ENCODE measurements at places on chromosomes 6 and 20.
A peak's percentile ranks its signal among the peaks of the same experiment; 100 is the strongest.

DNA sequence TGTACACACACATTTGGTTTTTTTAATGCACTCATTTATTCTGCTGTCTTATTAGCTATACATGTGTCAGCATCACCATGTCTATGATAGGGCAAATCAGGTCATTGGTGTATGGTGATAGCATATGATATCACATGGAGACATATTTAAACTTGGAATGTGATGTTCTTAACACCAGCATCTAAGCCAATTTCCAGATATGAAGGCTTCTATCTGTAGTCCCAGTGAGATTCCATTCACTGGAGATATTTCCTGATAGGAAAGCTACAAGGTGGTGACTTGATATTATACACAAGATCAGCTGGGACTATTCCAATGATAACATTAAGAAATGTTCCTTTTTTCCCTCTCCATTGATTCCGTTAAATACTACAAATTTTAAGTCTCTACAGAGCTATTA, 89.3 kb downstream of the TASP1 start:
- DNase-seq = no peak

DNA sequence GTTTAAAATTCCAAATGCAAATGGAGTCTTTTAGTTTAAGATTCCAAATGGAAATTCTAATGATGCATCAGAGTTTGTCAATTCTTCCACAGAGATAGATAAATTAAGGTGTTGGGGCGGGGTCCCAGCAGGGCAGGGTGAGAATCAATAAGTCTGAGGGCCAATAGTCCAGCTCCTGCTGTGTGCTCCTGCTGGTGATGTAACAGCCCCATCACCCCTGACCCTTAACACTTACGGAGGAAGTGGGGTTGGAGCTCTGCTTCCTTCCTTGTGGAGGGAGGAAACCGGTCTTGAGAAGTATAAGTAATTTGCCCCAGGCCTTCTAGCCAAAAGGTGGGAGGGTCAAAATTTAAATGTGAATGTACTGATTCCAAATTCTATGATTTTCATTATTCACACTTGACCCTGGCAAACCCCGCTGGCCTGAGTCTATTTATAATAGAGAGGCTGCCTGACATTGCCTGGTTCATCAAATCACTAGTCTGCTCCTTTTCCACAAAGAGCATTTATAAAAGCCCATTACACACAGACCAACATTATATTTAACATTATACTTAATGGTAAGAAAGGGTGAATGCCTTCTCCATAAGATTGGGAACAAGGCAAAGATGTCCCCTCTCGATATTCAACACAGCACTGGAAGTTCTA, 17.2 kb downstream of the ZBTB2 start:
- DNase-seq = no peak

- DNase-seq = no peak
Measured at GRCh38 chr6:140915551-140915950, 1217.2 kb upstream of the GJE1 start.

- no peak for DNase-seq
Measured at GRCh38 chr6:105745464-105746129, 340.5 kb upstream of the PRDM1 start.

DNA sequence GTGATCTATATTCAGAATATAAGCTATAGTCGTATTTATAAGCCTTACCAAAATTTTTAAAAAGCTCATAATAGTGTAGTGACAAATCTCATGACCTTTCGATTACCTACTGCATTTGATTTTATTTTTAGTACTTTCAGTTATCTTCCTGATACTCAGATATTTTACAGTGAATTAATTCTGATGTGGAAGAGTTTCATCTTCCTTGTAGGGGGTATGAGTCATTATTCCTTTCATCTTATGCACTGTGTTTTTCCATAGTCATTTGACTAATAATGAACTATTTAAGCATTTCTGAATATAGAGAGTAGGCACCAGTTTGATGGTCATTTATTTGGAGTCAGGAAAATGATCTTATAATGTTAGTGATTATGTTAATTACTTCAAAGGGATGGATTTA, 36.4 kb downstream of the HDGFL1 start:
- DNase-seq = no peak

GRCh38 chr6:2414885-2415547, 169.6 kb upstream of the GMDS start:
- DNase-seq = no peak

DNA sequence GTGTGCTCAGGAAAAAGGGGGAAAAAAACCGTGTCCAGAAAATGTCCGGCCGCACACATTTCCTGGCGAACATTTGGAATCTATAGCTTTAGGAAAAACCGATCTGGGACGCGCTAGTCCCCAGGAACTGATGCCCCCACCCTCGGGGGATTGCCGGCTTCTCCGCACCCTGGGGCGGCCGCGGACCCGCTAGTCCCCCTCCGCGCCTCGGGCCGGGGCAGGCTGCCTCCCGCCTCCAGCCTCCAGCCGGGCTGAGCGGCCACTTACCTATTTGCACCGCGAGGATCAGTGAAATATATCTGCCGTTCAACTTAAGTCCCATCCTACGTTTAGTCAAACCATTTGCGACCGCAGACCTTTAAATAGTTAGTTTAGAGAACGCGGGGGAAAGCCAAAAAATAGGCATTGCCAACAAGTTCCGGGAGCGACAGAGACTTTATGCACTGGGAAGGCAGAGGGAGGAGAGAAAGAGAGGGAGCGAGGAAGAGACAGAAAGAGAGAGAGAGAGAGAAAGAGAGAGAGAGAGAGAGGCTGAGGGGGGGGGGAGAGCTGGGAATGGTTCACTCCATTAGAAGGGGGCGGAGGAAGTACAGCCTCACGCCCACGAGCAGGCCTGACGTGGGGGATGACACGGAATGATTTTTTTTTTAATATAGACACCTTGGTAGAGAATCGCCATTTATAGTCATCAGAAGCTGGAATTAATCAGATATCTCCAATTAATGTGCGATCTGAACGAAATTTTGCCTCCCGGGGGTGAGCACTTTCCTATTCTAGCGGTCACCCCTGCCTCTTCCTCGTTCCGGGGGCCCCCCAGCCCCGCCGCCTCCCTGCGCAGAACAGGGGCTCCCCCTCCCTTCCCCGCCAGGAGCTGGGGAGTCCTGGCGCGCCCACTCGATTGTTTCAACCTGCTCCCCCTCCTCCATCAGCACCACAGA, at the start of gene NRN1:
NRN1 (minus strand) TSS at position 498 of the 938 bp plus-strand sequence; CDS start at position 322, 176 bp downstream.
- peak; percentile 45 for DNase-seq

- DNase-seq = peak; percentile 92
Measured at GRCh38 chr6:18405477-18406293, 18.5 kb downstream of the RNF144B start.

DNA sequence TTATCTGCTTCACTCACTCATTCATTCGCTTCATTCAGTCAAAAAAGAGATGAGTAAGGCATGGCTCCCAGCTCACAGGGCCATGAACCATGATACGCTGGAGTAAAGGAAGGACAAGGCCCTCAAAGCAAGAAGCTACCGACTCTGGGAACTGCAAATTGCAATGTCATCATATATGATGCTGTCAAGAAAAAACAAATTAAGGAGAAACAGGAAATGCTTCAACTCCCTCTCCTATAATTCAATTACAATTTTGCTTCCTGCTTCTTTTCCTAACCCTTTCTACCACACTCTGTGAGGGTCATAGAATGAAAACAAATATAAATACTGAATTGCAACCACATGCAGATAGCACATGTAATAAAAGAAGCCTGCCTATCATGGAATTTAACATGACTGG, 725.7 kb upstream of the FLRT3 start:
- DNase-seq = no peak

- DNase-seq = peak; percentile 4
Measured at GRCh38 chr20:10857352-10858070, 183.7 kb upstream of the JAG1 start.

DNA sequence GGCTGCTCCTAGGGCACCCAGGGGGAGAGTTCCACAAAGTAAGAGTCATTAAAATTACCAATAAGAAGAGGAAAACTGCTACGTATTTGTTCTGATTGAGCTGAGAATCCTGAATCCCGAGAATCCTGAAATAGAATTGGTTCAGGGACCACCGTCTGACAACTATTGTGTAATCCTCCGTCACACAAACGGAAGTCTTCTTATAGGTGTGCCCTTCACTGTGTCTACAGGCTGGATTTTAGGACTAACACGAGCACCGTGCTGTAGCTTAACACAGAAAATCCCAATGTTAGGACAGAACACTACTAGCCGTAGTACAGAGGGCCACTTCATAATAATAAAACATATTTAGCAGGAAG, 50.6 kb upstream of the RNF182 start:
- DNase-seq = no peak

DNA sequence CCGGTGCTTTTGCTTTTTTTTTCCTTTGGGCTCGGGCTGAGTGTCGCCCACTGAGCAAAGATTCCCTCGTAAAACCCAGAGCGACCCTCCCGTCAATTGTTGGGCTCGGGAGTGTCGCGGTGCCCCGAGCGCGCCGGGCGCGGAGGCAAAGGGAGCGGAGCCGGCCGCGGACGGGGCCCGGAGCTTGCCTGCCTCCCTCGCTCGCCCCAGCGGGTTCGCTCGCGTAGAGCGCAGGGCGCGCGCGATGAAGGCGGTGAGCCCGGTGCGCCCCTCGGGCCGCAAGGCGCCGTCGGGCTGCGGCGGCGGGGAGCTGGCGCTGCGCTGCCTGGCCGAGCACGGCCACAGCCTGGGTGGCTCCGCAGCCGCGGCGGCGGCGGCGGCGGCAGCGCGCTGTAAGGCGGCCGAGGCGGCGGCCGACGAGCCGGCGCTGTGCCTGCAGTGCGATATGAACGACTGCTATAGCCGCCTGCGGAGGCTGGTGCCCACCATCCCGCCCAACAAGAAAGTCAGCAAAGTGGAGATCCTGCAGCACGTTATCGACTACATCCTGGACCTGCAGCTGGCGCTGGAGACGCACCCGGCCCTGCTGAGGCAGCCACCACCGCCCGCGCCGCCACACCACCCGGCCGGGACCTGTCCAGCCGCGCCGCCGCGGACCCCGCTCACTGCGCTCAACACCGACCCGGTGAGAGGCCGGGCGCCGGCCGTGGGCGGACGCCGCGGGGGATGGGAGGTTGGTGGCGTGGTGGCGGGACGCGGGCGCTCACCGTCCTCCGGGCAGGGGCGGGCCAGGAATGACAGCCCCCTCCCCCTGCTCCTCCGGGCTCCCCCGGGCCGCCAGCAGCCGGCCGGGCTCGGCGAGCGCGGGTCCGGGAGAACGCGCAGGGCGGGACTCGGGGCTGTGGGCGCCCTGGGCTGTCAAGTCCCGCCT, 606 bp downstream of the ID4 start:
- no peak for DNase-seq

- DNase-seq = no peak
Measured at GRCh38 chr20:10501402-10501801, 66.3 kb downstream of the SLX4IP start.

- no peak for DNase-seq
Measured at GRCh38 chr6:14476793-14477531, 359.4 kb downstream of the CD83 start.
